ENCODE measurements at places on chromosomes 2 and 18.

DNA sequence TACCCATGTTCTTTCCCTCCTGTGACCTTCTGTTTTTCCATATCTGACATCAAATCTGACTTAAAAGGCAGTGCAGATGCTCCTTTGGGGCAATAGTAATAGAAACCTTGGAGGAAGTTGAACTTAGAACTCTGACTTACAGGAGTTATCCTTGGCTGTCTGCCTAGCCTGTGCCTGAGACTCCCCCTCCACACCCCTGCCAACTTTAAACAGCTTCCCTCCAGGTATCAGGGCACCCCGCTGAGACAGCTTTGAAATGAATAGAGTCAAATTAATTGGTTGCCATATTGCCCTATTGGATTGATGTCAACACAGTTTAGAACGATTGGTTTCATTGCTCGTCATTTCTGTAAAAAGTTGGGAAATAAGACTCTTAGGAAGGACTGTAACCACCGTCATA, 322.0 kb downstream of the PRKCE start:
- DNase-seq, result no peak

DNA sequence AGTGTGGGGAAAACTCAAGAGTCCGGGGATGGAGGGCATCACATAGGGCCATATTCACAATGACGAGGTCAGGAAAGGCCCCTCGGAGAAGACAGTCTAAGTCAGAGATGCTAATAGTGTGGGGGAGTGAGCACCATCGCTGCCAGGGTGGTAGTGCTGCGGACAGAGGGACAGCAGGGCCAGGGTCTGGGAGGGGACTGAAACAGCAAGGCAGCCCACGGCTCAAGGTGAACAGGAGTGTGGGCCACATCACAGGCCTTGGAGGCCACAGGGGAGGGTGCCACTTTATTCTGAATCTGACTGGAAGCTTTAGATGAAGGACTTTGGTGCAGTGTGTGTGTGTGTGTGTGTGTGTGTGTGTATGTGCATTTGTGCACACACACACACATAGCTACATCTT, 130.9 kb upstream of the GLI2 start:
- no peak for DNase-seq

GRCh38 chr2:40244675-40245074, 207.2 kb downstream of the SLC8A1 start:
- peak; percentile 12 for DNase-seq

- DNase-seq, result no peak
Measured at GRCh38 chr2:42092084-42092996, 44.5 kb downstream of the PKDCC start.

DNA sequence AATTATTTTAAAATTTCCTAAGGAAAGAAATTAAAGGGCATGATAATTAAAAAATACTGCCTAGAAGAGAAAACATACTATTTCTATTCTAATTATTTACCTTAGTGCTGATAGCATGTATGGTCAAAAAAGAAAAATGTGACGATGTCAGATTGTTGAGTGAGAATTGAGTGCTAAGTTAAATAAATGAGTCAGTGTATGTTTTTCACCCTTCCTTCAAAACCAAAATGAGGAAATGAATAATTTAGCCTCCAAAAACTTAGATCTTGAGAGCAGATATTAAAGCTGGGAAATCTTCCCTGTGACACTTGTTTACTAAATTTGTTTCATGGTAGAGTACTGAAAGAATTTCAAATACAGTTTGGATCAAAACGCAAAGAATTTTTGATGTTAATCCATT, 58.6 kb upstream of the NYAP2 start:
- no peak for DNase-seq

DNA sequence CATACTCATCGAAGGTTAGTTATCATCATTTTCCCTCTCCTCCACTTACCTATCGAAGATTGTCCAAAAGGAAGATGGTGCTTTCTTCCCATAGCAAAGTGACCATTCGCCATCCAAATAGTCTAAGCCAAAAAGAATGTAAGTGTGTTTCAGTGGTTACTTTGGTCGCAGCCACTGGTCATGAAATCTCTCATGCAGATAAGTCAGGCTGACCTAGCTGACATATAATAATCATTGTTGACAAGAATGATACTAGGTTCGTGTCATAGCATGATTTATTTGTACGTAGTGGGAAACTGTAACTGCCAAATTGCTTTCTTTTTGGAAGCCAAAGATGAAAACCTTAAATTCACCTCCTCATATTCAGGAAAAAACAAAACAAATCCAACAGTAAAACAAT, 89.6 kb upstream of the PMAIP1 start:
- no peak for DNase-seq

DNA sequence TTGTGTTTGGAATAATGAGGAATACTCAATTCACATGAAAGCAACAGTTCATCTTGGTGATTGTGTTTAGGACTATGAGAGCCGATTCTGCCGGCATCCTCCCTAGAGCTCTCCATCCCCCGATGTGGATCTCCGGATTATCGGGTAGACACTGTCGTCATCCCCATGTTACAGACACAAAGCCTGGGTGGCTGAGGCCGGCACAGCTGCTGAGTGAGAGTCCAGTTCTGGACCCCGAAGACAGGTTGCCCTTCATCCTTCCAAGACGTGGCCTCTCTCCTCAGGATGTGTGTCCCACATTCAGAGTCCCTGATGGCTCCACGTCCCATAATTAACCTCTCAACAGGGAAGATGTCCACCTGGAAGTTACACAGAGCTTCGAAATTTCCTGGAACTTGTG, 129.3 kb downstream of the HDAC4 start:
- DNase-seq, result no peak

DNA sequence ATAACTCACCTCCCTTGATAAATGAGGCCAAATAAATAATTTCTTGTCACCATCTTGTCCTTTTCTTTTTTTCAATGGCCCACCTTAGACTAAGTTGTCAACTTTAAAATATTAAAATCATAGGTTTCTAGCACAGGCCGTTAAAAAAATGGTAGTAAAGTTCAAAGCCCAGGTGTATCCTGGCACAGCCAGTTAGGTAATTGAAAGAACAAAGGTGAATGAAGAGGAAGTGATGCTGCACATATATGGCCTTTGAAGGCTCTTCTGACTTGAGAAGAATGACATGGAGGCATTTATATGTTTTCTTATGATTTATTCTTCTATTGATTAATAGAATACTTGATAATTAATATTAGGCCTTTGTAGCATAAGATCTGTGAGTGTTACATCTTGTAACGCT, 208.7 kb downstream of the PTPRM start:
- no peak for DNase-seq

DNA sequence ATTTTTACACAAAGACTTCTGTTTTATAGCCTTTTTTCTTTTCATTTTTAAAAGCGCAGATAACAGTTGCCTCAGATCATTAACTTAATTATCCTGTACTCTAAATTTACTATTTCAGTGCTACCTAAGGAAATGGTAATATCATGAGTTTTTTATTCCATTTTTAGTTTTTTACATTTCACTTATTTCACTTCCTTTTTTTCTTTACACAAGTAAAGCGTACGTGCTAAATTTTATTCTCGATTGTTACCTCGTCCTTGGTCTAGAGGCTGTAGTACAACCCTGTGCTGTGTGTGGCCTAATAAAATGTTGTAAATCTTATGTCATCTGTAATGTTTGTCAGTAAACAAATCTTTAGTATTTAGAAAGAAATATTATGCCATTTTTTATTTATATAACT, 49.2 kb downstream of the CRIM1 start:
- no peak for DNase-seq

DNA sequence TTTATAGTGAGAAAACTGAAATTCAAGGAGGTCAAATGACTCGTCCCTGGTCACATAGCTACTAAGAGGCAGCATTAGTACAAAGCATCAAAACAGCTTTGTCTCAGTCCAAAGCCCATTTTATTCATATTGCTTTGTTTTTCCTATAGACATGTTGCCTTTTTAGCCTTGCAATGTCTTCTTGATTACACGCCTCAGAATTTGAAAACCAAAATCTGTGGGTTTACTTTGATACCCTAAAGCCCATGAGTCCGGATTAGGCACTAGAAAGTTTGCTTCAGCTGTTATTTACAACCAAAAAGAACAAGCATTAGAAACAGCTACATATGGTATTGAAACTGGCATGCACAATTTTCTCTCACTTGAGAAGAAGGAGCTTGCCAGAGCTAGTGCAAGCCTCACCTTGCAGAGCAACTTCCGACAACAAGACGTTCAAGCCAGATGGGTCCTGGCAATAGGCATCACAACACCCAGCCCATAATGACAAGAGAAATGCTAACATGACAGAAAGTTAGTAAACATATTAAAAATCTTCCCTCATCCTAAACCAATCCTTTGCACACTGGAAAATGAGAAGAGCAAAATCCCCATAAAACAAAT, 276.8 kb downstream of the RIT2 start:
- DNase-seq, result no peak

DNA sequence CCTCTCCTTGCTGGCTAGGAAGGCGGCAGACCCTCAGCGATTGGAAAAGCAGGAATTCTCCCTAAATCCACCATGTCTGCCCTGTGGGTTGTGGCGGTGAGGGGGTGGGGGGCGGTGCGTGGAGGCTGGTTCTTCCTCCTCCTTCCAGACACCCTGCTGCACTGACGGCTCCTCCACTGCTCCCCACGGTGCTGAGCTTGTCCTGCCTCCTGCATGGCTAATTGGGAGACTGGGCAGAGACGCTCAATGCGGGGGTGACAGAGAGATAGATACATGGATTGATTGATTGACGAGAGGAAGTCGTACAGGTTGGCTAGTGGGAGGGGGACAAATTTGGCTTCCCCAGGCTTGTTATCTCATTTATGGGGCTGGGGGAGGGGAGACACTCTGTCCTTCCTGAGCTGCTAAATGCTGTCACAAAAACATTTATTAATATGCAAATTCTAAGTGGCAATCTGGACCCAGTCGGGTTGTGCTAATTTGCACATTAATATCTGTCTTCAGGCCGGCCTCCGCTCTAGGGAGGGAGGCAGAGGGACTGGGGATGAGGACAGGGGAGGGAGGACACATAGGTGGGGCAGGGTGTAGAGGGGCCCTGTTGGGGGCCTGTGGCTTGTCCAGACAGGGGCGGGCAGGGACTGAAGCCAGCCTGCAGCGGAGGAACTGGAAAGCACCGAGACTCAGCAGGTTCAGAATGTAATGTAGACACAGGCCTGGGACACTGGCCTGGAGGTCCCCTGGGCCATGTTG, 181.6 kb downstream of the CELF4 start:
- no peak for DNase-seq

GRCh38 chr2:108329771-108330170, 41.1 kb downstream of the SULT1C2 start:
- DNase-seq, result no peak

GRCh38 chr2:234771980-234772732, 179.7 kb upstream of the SH3BP4 start:
- DNase-seq, result no peak

Measured in activated CD4-positive, alpha-beta T cell treated with anti-CD3 and anti-CD28 coated beads, Interleukin-10, Interleukin-2, amounts not matched to agents 100 ng/mL and 50 ng/mL, durations not matched to agents 16 hours and 8 hours (primary cell).